Stimulated activated CD4-positive, alpha-beta T cell treated with anti-CD3 and anti-CD28 coated beads, Interleukin-4, amount 100 ng/mL, for 1 hour (primary cell): ENCODE measurements at places on chromosomes 12 and 14.

GRCh38 chr14:91872011-91872501 lies 4.7 kb upstream of the TC2N start:
- peak; percentile 42 for DNase-seq

DNA sequence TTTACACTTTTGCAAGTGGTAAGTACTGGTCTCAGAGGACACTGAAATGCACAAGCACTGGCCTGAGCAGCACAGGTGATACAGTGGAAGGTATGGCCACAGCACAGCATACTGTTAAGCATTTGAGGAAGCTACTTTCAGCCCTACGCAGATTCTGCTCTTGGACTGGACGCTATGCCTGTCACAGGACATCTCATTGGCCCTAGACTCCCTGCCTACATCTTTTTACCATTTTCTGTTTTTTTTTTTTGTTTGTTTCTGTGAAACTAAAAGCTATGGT lies 144.2 kb upstream of the ABCD2 start:
- DNase-seq, result no peak

- no peak for DNase-seq
Observed at GRCh38 chr12:6541371-6542165, 7.3 kb downstream of the GAPDH start.

DNA sequence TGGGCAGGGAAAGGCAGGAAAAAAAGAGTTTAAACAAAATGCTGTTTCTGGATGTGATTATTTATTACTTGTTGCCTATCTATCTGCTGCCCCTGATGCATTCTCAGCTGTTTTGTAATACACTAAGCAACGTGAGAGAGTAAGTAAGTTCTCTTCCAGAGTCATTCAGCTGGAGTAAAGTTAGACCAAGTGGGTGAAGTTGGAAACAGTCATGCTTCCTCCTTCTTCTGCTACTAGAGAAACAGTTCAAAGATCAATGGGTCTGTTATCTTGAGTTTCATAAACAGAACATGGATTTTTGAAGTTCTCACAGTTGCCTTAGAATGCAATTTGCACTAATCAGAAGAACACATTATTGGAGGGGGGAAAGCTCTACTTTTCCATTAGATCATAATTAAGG lies 279.3 kb downstream of the EGLN3 start:
- no peak for DNase-seq

DNA sequence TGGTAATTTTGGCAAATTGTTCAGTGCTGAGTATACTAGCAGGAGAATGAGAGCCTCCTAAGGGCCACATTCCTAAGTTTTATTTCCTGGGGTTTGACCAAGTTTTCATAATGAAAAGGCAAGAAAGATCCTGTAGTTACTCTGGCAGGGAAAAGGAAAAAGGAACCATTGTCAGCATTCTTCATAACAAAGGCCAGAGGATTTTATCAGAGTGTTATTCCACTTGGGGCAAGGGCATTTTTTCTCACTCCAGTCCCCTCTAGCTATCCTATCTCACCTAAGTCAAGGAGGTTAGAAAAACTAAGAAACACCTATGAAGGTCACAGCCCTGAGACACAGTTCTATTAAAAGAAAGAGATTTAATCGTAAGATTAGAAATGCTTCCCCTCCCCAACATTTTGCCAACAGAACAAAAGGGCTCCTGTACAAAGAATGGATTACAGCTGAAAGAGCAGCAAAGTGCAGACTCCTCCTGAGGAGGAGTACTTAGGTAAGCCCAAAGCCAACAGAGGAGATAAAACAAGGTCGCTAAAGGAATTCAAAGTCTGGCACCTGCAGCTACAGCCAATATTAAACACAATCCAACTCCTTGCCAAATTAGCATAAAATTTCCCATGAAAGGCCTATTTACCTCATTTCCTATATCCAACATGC lies 162.4 kb downstream of the GALC start:
- DNase-seq, result no peak

GRCh38 chr12:44497044-44497443 lies 379.1 kb downstream of the NELL2 start:
- DNase-seq, result no peak

- DNase-seq, result no peak
Observed at GRCh38 chr14:23382731-23383440, 6.0 kb downstream of the CMTM5 start.

DNA sequence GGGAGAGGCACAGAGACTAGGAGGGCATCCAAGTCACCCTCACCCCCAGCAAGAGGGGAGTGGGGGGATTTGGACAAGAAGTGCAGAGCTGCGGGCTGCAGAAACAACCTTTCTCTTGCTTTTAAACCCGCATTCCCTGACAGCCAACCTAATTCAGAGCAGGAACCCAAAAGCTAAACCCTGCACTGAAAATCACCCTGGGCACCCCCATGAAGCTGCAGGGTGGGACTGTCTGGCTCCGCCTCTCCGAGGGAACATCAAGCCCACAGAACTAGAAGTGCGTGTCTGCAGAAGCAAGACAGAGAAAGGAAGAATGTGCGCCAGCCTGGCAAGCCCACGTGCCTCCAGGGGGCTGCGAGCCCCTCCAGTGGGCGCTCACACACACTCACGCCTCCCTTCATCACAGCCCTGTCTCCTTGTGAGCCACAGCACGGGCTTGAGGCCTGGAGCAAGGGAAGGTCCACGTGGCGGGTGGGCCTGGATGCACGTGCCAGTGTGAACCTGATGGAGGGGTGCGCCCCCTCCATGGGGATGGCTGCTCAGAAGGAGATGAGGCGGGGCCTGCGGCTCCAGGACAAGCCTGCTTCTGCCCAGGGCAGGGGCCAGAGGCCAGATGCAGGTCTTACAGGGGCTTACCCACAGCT lies 27.8 kb upstream of the PNMA1 start:
- no peak for DNase-seq

GRCh38 chr14:51781381-51781780 lies 79.0 kb upstream of the GNG2 start:
- DNase-seq, result no peak
